ENCODE measurements at places on chromosomes 2 and 18. TPM values are rescaled to one million over a fixed set of nuclear protein-coding genes. Genes with fewer than 3 reads are reported as not detected.

The PLGLB2 gene
- total RNA-seq, result 1.6 TPM

The EFEMP1 gene
- total RNA-seq, result not detected

DNA sequence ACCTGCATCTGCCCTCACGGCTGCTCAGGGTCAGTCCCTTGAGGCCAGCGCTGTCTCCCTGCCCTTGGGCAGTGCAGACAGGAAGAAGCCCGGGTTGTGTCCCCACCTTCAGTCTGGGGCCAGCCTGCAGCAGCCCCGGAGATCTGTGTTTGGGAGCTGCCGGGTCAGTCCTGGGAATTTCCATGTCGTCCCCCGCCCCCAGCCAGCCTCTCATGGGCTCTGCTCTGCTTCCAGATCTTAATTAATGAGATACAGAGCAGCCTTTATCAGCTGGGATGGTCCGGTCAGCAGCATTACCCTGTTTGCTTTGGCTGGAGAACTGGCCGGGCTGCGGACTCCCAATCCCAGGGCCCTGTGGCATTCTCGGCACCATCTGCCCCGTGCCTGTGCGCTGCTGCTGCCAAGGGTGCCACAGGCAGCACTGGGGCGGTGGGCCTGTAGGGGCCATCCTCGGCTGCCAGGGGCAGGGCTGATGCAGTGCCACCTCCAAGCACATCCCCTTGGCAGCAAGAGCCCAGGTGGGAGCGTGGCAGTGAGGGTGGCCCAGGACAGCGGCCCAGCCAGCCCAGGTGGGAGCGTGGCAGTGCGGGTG is 2.4 kb downstream of the BOK start:
- no peaks in the 10 kb centered on the region for H3K36me3 ChIP-seq
- H3K27ac ChIP-seq, result no peak overlapping the region
- no peak overlapping the region for H3K4me3 ChIP-seq
- peaks cover 38% of the 10 kb centered on the region for H3K27me3 ChIP-seq
- peaks cover 7% of the 10 kb centered on the region for H3K4me1 ChIP-seq
- no peak for DNase-seq

GRCh38 chr2:198917926-198918720 is 539.6 kb downstream of the SATB2 start:
- H3K27ac ChIP-seq, result no peak overlapping the region
- no peaks in the 10 kb centered on the region for H3K36me3 ChIP-seq
- H3K4me1 ChIP-seq, result no peaks in the 10 kb centered on the region

GRCh38 chr2:181822097-181822496 is 69.4 kb upstream of the ITPRID2 start:
- no peak overlapping the region for H3K27ac ChIP-seq
- no peak for DNase-seq
- H3K36me3 ChIP-seq, result no peaks in the 10 kb centered on the region
- H3K4me3 ChIP-seq, result no peak overlapping the region

DNA sequence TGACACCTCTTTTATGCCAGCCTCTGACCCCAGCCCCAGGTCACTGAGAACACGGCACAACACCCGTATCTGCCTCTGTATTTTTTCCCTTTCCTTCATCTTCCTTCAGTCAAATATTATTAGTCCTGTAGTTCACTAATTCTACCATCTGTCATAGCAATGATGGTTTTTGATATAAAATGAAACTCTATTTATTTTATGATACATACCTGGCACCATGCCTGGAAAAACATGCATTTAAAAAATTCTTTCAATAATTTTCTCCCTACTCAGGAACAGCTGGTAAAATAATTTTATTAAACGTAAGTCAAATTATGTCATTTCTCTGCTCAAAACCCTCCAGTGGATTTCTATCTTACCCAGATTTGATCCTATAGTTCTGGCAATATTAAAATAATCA is 224.7 kb downstream of the CDH7 start:
- H3K36me3 ChIP-seq, result no peaks in the 10 kb centered on the region
- no peak overlapping the region for H3K4me3 ChIP-seq
- no peaks in the 10 kb centered on the region for H3K27me3 ChIP-seq
- no peaks in the 10 kb centered on the region for H3K4me1 ChIP-seq
- no peak for DNase-seq

GRCh38 chr18:7049951-7050350 is 67.6 kb downstream of the LAMA1 start:
- no peaks in the 10 kb centered on the region for H3K36me3 ChIP-seq
- H3K4me1 ChIP-seq, result no peaks in the 10 kb centered on the region
- no peak overlapping the region for H3K4me3 ChIP-seq
- no peaks in the 10 kb centered on the region for H3K27me3 ChIP-seq

GRCh38 chr2:126914811-126915500 is 16.3 kb downstream of the TEX51 start:
- DNase-seq, result no peak
- H3K27ac ChIP-seq, result no peak overlapping the region
- H3K27me3 ChIP-seq, result no peaks in the 10 kb centered on the region
- no peak overlapping the region for H3K4me3 ChIP-seq
- H3K4me1 ChIP-seq, result no peaks in the 10 kb centered on the region

DNA sequence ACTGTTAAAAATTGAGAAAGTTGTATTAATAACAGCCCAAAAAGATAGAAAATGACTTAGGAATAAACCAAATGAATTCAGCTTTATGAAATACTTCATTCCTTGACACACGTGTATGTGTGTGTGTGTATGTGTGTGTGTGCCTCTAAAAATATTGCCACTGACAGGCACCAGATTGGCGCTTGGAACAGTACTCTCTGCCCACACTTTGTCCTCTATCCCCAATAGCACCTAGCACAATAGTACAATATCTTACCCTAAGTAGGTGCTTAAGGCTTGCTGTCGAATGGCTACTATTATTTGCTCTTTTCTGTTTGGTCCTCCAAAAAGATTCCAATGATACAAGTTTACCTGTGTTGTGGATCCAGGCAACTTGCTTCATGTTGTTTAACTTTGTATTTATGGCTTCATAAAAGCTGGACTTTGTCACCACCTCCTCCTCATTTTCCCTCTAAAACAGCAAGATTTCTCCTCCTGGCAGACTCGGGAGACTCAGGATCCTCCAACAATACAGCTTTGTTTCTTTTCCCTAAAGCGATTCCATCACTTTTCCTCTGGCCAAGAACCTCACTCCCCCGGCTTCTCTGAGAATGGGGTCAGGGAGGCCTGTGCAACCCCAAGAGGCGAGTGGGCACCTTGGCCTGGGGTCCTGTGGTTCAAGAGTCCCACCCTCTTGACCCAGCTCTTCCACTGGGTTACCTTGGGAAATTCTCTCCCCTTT is 43.3 kb upstream of the LCLAT1 start:
- peaks cover 11% of the 10 kb centered on the region for H3K4me1 ChIP-seq
- H3K4me3 ChIP-seq, result no peak overlapping the region
- no peaks in the 10 kb centered on the region for H3K36me3 ChIP-seq
- no peaks in the 10 kb centered on the region for H3K27me3 ChIP-seq
- no peak overlapping the region for H3K27ac ChIP-seq

DNA sequence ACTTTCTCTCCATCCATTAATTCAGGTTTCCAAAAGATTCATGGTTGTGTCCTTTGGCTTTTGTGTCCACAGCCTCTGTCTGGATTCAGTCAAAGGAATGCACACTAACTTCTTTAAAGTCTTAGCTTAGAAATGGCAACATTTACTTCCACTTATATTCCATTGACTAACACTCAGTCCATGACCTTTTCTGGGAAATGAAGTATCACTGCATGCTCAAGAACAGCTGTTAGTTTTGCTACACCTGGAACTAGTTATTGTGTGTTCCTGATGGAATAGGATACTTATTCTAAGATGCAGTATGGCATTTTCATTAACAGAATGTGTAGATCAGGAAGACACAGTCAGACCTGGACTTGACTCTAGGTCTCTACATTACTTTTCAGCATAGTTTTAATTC is 88.8 kb downstream of the KYNU start:
- H3K4me1 ChIP-seq, result no peaks in the 10 kb centered on the region
- DNase-seq, result no peak
- H3K36me3 ChIP-seq, result no peaks in the 10 kb centered on the region
- no peak overlapping the region for H3K27ac ChIP-seq
- H3K4me3 ChIP-seq, result no peak overlapping the region

GRCh38 chr2:227351639-227352038 is 26.6 kb downstream of the MFF start:
- no peaks in the 10 kb centered on the region for H3K27me3 ChIP-seq
- no peak overlapping the region for H3K27ac ChIP-seq
- H3K4me3 ChIP-seq, result no peak overlapping the region

DNA sequence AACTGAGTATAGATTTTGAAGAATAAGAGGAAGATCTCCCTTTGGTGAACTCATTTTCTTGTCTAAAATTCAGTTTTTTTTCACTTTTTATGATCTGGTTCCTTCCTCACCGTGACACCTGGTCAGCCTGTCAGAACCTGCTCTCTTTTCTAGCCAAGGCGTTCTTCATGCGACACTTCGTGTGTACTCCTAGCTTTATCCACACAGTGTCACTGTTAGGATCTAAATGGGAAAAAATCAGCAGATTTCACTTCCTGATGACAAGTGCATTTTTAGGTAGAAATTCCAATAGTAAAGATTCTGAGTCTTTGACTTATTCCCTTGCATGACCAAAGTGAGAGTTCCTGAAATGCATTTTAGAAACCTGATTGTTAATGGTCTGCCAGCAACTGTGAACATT is 89.8 kb downstream of the KLHL14 start:
- H3K27me3 ChIP-seq, result no peaks in the 10 kb centered on the region
- no peaks in the 10 kb centered on the region for H3K36me3 ChIP-seq
- no peaks in the 10 kb centered on the region for H3K4me1 ChIP-seq
- H3K4me3 ChIP-seq, result no peak overlapping the region

DNA sequence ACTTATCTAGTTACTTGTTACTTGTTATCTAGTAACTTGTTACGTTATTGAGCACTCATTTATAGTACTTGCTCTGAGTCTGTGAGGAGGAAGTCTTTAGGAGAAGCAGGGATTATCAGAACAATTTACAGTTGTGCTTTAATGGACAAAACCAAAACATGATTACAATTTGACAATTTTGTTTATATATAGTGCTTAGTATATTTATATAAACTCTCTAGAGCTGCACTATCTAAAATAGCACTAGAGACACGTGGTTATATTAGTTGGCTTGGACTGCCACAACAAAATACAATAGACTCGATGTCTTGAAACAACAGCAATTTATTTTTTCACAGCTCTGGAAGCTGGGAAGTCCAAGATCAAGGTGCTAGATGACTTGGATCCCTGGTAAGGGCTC is 78.4 kb downstream of the BMPR2 start:
- no peaks in the 10 kb centered on the region for H3K4me1 ChIP-seq
- no peaks in the 10 kb centered on the region for H3K36me3 ChIP-seq
- no peaks in the 10 kb centered on the region for H3K27me3 ChIP-seq
- H3K27ac ChIP-seq, result no peak overlapping the region

All from CD4-positive, alpha-beta T cell (primary cell).